GM23248 (cell line): ENCODE measurements at places on chromosomes 1 and 21. TPM values are rescaled to one million over a fixed set of nuclear protein-coding genes. Genes with fewer than 3 reads are reported as not detected.

The LRRN2 gene
- total RNA-seq, result 0.22 TPM in 1 of 2 replicates, not detected in the other

DNA sequence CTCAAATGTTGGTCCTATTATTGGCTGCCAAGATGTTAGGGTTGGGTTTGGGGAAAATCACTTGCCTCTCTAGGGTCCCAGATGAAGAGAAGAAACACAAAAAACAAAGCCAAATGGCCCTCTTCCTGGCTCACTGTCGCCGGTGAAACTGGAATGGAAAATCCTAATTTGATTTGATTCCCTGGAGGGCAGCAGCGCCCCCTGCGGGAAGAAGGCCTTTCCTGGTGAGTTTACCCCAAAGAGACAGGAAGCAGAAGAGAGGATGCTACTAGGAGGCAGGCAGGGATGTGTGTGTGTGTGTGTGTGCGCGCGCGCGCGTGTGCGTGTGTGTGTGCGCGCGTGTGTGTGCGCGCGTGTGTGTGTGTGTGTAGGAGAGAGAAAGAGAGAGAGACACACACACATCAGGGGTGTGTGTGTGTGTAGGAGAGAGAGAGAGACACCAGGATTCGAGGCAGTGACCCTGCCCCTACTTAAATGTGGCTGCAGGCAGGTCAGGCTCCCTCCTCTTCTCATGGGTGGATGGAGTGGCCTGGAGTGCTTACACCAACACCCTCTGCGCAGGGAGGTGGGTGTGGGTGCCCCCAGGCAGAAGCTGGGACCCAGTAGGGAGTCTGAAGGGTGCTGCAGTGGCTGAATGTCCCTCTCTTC, 3.1 kb upstream of the SELENON start:
- DNase-seq, result peak; percentile 81

DNA sequence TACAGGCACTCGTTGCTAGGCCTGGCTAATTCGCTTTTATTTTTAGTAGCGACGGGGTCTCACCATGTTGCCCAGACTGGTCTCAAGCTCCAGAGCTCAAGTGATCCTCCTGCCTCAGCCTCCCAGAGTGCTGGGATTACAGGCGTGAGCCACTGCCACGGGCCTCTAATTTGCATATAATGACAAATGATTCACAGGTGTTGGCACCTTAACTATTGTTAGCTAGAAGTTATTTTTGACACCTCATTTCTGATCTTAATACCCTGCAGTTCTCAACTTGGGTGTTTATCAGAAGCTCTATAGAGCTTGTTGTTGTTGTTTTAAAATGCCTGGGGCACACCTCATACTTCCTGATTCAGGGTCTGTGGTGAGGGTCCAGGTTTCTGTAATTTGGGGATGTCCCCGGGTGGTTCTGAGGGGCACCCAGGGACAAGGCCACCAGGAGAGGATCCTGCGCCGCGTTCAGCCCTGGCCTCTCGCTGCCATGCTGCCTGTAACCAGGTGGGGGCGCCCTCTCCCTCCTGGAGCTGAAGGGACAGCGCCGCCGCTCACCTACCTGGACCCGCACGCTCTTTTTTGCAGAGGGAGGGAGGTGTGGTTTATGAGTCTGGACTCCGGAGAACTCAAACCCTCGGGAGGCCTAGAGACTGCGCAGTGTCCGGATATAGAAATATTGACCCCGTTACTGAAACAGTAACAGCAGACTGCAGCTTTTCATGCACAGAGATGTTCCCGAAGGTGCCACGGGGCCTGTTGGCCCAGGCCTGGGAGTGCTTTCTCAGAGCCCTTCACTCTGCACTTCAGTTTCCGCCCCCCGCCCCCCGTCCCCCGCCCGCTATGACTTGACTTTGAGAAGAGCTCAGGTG, 23.0 kb upstream of the NEK2 start:
- DNase-seq, result peak; percentile 68

GRCh38 chr1:233027046-233027445, 76.6 kb downstream of the NTPCR start:
- no peak for DNase-seq

- DNase-seq, result no peak
Measured at GRCh38 chr1:116712510-116712909, 41.7 kb upstream of the CD2 start.

- DNase-seq, result no peak
Measured at GRCh38 chr1:225666495-225666894, 13.6 kb upstream of the ENAH start.

The SLC25A24 gene
- 41.5 and 47.7 TPM in 2 replicates for total RNA-seq

The OR2T29 gene
- total RNA-seq, result not detected in 2 replicates

DNA sequence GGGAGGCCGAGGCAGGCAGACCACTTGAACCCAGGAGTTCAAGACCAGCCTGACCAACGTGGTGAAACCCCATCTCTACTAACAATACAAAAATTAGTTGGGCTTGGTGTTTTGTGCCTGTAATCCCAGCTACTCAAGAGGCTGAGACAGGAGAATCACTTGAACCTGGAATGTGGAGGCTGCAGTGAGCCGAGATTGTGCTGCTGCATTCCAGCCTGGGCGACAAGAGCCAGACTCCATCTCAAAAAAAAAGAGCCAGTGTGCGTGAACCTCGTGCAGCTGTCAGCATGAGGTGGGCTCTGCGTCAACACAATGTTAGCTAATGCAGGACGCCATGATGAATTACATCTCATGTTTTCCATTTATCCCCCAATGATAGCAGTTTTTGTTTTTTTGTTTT, 110.7 kb upstream of the SLC45A1 start:
- no peak for DNase-seq

The NGF gene
- total RNA-seq, result 27.1 and 28.1 TPM in 2 replicates

GRCh38 chr1:22793647-22794046, 83.0 kb downstream of the EPHB2 start:
- no peak for DNase-seq

DNA sequence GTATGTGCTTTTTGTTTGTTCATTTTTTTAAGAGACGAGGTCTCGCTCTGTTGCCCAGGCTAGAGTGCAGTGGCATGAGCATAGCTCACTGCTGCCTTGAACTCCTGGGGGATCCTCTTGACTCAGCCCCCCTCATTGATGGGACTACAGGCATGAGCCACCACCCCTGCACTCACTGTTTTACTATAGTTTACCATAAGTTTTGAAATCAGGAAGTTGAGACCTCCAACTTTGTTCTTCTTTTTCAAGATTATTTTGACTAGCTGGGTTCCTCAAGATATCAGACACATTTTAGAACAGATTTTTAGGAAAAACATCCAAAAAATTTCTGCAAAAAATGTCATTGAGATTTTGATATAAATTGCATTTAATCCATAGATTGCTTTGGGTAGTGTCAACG, 120.4 kb upstream of the FGGY start:
- DNase-seq, result no peak

The CRNN gene
- not detected in 2 replicates for total RNA-seq

The ETV3L gene
- not detected in 2 replicates for total RNA-seq
